Retinal pigment epithelial cell (primary cell): ENCODE measurements at places on chromosomes 2 and 18.

- no peak for DNase-seq
Observed at GRCh38 chr2:59033661-59034060, 792.5 kb upstream of the FANCL start.

DNA sequence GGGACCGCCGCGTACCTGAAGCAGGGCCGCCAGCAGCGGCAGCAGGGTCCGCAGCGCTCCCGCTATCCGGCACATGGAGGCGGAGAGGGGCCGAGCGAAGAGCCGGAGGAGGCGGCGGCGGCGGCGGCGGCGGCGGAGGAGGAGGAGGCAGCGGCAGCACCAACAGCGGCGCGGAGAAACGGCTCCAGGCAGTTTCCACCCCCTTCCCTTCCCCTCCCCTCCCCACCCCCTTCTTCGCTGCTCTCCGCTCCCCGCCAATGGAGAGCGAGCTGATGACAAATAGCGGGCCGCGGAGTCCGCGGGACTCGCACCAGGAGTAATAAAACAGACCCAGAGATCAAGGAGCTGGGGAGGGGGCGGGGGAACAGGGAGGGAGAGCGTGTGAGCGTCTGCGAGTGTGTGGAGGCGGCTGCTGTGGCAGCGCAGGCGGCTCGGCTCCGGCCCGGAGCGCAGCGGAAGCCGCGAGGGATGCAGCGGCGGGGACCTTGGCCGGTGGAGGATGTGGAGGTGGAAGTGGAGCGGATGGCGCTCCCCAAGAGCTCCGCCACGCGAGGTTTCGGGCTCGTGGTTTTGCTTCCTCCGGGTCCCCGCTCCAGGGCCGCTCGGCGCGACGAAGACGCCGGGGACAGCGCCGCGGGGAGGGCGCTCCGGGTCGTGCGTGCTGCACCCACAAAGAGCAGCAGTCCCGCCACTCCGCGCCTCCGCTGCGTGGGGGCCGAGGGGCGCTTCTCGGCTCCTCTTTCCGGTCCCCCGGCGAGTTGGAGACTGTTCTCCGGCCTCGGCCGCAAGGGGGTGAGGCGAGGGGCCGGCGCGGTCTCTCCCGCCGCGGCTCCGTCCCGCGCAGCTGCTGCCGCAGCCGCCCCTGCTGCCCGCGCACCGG, at the start of gene CDH2:
TSS of gene CDH2 (minus strand) at position 183 of the 880 bp plus-strand sequence. CDS start at position 75, 108 bp downstream.
- DNase-seq: peak; percentile 80

DNA sequence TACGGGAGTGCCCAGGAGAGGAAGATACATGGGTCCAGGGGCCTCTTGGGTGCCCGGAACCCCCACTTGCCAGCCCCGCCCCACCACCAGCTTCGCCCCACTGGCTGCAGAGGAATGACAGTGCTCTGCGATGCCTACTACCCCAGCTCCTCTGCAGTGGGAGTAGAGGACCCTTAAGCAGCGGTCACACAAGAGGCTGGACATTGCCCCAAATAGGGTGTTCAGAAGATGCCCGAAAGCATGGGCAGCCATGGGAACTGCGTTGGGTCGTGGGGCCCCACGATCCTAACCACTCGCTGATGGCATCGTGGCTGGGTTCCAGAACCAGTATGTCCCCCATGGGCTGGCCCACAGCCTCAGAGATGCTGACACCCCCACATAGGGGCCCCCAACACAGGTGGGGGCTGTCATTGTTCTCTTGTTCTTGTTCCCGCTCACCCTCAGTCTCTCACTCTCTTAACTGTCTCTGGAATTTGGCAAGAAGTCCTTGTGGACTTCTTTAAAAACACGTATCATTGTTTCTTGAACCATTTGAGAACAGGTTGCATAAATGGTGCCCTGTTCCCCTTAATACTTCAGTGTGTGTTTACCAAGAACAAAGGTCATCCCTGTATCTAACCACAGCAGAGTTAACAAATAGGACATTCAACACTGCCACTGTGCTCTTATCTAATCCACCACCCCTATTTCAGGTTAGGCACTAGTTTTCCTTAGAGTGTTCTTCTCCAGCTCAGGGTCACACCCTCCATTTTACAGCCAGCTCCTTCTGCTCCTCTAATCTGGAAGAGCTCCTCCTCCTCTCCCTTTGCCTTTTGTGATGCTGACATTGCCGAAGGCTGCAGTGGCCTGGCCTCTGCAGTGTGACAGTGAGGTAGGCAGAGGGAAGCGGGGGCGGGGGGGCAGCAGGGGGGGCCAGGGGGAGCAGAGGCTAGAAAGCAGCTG, 76.3 kb downstream of the STPG4 start:
- DNase-seq: no peak

GRCh38 chr2:149164296-149164695, 125.8 kb downstream of the LYPD6B start:
- no peak for DNase-seq

DNA sequence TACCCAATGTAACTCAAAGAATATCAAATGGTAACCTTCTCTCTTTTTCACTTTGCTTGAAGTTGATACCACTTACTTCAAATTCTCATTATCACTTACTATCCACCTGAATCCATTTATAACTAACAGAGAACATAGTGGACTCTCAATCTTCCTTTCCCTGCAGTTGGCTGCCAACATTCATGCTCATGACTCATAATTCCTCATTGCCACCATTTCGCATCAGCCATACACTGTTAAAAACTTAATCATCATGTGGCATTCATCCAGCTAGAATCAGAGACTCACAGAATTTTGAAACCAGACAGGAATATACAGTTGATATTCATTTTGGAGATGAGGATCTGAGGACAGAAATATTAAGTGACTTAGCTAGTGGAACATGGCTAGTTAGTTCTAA, 56.8 kb downstream of the SLC4A10 start:
- peak; percentile 76 for DNase-seq

- no peak for DNase-seq
Observed at GRCh38 chr2:239912938-239913635, 112.1 kb downstream of the NDUFA10 start.

GRCh38 chr2:24749069-24749691, 44.0 kb downstream of the PTRHD1 start:
- DNase-seq: no peak

DNA sequence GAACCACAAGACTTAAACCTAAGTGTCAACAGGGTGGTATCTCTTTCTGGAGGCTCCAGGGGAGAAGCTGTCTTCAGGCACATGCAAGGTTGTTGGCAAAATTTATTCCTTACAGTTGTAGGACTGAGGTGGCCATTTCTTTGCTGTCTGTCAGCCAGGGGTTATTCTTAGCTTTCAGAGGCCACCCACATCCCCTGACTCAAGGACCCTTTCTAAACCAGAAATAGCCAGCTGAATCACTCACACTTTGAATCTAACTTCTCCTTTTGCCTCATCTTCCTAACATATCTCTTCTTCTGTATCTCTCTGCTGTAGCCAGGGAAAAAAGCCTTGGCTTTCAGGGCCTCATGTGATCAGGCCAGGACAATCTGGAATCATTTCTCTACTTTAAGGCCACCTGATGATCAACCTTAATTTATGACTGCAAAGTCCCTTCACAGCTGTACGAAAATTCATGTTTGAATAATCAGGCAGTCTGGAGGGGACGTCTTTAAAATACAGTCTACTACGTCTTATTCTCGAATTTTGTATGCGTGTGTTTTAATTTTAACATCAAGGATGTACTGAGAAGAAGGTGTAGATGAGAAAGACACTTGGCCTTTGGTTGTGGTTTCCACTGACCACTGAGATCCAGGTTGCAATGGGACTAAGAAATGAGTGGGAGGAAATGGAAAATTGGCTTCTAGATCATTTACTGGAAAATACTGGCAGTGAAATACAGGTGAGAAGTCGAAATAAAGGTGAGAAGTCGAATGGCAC, 90.4 kb downstream of the DOCK10 start:
- no peak for DNase-seq

DNA sequence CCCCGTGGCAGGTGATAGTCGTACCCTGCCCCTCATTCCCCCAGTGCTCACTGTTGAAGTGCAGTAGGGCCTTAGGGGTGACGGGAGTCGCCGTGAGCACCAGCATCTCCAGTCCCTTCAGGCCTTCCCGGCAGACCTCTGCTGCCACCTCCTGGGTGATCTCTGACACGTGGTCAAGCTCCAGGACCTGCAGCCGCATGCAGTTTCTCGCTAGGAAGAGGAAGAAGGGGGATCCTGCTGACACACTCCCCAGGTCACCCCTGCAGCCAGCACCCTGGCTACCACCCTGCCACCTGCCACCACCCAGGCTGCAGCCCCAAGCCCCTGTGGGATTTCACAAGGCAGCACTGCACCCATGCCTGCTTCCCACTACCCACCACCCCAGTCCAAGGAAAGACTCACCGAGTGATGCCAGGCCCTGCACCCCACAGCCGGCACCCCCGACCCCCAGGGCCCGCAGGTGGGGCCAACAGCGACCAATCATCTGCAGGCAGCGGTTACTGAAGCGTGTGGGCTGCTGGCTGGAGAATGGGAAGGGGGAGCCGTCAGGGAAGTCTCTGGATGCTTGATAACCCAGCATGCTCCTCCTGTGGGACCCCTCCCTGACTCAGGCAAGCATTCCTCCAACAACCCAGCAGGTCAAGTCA, 23.8 kb downstream of the FBXO41 start:
- DNase-seq: no peak

GRCh38 chr2:101432411-101433181, 42.3 kb downstream of the RFX8 start:
- DNase-seq: no peak

GRCh38 chr2:239910851-239911640, 114.1 kb downstream of the NDUFA10 start:
- no peak for DNase-seq

- DNase-seq: no peak
Observed at GRCh38 chr18:32310101-32310500, 120.3 kb downstream of the MEP1B start.

DNA sequence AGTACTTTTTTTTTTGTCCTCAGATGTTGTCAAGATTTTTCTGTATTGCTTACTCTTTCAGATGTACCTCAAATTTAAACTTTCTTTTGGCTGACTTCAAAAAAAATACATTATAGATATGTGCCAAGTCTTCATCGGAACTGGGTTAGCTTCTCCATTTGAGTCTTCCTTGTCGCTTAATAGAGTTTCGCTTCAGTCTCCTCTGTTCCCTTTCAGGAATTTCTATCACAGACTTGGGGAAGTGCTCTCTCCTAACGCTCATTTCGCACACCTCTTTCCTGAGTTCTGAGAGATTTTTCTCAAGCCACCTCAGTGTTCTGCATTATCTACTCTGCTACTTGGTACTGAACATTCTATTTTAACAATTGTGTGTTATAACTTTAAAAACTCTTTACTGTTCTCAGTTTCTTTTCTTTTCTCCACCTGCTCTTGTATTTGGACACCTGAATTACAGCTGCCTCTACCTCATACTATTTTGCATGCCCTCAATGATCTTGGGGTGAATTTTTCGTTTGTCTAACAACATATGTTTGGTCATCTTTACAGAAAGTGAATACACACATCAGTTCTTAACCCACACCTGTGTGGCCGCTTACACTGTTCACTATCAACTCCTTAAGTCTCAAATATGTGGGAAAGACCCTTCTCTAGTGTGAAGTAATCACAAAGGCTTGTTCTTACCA, 16.5 kb downstream of the PTPN2 start:
- DNase-seq: no peak

- no peak for DNase-seq
Observed at GRCh38 chr2:148301362-148301761, 280.5 kb downstream of the MBD5 start.

- DNase-seq: peak; percentile 65
Observed at GRCh38 chr2:133838642-133839365, 270.5 kb upstream of the NCKAP5 start.

DNA sequence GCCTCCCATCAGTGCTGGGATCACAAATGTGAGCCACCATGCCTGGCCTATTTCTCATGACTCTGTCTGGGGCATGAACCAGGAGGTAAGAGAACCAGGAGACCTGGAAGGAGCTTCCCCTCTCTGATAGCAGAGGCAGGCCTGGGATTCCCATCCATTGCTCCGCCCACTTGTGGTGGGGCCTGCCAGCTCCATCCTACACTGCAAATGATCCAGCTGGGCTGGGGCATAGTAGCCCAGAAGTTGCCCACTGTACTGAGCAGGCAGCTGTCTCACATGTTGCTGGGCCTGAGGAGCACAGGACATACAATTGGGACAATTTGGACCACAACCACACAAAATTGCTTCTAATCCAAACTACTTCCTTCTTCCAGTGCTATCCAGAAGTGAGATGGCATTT, 91.0 kb downstream of the MARCHF4 start:
- no peak for DNase-seq

DNA sequence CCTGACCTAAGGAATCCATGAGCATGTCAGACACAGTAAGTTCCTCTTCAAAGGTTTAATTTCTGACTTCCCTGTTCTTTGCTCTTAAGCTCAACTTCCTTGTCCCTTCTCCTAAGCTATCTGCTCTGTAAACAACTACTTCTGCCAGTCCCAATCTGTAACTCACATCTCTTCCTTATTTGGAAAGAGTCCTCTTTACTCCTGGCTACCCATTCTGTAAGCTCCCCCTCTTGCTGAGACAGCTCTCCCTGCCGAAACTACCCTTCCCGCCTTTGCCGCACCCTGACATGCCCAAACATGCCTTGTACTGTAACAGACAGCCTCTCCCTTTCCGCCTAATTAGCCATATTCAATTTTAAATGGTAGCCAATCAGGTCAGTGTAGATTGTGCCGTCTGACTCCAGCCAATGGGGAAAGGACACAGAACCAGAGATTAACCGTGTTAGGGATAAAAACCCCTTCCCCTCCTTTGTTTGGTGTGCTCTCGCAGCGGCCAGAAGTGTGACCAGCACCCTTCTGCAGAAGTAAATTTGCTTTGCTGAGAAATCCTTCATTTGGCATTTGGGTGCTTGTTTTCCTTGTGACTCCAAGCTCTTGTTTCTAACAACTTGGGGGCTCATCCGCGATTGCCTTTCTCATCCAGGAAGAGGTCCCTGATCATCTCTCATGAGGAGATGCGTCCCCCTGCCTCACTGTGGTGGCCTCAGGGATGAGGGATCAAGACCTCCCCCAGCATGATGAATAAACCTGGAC, 49.0 kb downstream of the PIAS2 start:
- no peak for DNase-seq

DNA sequence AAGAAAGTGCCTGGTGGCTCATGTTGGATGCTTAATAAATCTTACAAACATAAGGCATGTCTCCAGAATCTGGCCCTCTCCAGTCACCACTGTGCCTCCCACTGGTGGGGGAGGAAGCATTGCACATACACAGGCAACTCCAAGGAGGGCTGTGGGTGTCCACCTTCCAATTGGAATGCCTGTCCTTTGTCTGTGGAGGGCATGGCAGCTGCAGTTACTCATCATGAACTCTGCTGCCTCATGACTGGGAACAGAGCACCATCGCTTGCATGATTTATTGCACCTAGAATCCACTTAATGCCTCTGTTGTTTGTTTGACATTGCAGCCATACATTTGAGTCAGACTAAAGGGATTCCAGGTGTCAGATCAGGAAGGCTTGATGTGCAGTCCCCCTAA, 278.9 kb downstream of the PRKCE start:
- DNase-seq: no peak

GRCh38 chr18:9809697-9810096, 76.1 kb upstream of the TXNDC2 start:
- DNase-seq: no peak
